KBM-7 (cell line): ENCODE measurements at places on chromosomes 5 and 9.

- peak; percentile 48 for DNase-seq
Observed at GRCh38 chr9:122218071-122218934, 10.5 kb downstream of the LHX6 start.

GRCh38 chr5:35745660-35746059 lies 111.0 kb upstream of the IL7R start:
- DNase-seq = no peak

DNA sequence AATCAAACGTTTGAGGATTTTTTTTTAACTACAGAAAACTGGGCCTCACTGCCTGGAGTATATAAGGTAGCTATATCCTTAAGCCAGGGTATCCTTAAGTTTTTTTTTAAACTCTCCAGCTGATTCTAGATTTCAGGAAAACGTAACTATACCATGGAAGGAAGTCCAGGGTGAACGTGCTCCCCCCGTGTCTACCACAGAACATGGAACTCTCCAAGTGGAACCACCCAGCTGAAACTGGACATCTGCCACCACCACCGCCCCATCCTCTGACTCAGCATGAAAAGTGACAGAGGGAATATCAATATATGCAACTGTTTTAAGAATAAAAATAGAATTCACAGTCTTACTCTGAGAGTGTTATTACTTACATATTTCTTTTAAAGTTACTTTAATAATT lies 61.3 kb downstream of the DROSHA start:
- peak; percentile 20 for DNase-seq

- no peak for DNase-seq
Observed at GRCh38 chr9:21549251-21549765, 67.2 kb upstream of the IFNE start.

GRCh38 chr5:76818844-76819831 lies at the start of gene F2RL1:
F2RL1 (plus strand) TSS chr5:76819030; CDS start chr5:76819183, 153 bp downstream.
- peak; percentile 75 for DNase-seq

DNA sequence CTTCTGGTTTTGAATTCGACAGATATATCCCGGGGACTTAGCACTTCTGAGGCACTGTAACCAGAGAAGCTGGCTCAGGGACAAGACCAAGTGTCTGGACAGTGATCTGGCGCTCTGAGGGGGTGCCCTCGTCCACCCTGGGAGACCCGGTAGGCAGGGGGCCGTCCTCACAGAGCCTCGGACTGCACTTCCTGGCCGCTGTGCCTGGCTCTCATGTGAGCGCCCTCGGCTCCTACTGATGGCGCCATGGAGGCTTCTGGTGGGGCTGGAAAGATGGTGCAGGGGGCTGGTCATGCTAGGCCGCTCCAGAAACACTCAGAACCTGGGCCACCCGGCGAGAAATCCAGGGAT lies 18.8 kb upstream of the SLC6A3 start:
- no peak for DNase-seq

GRCh38 chr9:120870206-120870605 lies 6.8 kb downstream of the PHF19 start:
- DNase-seq = no peak

DNA sequence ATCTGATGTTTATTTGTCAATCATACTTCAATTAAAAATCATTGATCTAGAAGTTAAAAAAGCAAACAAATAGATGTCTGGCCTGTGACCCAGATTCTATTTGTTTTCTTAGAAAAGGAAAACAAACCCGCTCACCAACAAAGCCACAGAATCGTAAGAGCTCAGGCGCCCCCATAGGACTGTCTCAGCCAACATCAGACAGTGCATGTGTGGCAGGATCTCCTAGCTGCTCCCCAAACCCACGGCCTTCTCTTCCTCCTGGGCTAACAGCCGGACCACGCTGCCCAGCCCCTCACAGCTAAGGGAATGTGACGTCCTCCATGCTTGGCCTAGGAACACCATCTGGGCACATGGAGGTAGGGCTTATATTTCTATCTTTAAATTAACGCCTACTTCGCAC lies 19.4 kb downstream of the OR2Y1 start:
- no peak for DNase-seq

DNA sequence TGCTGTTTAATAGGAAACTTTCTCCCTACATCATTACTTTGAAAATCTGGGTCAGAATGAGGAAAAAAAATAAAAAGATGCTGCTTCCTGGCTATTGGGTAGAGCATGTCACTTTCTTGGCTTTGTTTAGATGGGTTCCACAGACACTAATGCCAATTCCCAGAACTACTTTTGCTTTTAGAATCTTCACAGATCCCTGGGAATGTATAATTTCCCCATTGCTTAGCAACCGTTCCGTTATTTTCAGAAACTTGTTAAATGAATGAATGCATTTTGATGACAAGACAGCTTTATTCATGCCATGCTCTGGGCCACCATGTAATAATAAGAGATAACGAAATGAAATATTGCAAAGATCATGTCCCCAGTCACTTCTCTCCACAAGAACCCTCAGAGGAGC lies 126.5 kb upstream of the TRPC7 start:
- no peak for DNase-seq

GRCh38 chr5:79512471-79513307 lies 1.2 kb downstream of the HOMER1 start:
- DNase-seq = peak; percentile 48

DNA sequence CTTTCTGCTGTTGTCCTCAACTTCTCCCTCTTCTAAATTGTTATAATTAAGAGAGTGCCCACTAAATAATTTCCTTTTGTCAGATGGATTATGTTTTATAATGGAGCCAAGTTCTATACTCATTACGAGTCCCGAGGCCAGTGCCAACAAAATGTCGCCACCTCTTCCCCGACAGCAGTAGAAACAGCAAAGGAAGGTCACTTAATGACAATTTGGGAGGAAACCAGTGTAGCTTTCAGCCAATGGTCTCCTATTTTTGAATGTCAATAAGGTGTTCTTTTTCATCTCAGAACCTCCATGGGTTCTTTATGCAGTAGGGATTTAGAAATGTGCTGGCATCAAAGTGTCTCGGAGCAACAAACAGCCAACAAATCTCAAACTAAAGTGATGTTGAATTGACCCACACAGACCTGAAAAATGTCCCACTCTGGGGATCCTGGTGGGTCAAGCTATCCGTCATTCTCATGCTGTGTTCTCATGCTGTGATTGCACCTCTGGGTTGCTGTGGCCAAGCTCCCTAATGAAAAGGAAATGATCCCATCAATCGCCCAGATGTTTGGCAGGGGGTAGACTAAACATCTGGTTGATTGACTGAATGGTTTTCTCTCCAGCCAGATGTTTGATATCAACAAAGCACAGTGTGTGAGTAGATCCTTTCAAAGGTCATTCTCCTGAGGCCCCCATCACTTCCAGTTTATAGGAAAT lies 291.9 kb downstream of the DMAC1 start:
- DNase-seq = no peak

DNA sequence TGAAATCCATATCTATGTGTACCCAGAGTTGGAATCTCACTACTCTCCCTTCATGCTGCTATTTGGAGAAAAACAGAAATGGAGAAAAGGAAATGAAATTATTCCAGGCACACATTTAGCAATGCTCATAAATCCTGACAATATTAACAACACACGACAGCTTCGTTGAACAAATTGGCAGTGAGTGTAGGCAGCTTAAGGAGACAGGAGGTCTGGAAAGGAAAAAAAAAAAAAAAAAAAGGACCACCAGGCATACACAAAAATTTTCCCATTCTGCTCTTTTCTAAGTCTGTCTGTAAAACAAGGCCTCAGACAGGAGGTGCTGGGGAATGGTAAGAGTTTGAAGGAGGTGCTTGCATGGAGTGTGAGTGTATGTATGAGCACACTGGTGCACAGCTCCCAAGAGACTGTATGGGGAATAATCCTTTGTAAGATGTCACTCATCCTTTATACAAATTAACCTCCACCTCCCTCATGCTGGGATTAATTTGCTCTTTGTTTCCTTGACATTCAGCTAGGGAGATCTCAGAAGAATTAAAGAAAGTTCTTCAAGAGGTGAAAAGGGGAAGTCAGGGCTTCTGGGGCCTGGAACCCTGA lies 78.9 kb downstream of the ASTN2 start:
- DNase-seq = no peak

DNA sequence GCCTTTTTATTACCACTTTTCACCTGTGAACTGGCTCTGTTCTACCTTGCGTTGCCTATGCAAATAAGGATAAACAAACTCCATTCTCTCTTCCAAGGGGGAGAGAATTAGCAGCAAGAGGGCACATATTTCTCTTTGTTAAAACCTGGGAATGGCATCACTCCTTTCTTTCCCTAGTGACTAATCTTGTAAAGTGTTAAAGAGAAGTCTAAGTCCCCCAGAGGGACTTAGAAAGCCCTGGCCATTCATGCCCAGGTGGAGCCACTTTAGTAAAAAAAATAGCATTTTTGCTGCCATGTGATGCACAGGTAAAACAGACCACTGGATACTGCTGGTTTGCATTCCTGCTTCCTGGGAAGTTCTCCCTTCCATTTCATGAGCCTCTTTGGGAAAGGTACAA lies 148.4 kb downstream of the MAN2A1 start:
- no peak for DNase-seq

GRCh38 chr5:147963436-147963835 lies 57.1 kb upstream of the C5orf46 start:
- no peak for DNase-seq

GRCh38 chr5:662751-663435 lies 30.3 kb downstream of the TPPP start:
- no peak for DNase-seq

DNA sequence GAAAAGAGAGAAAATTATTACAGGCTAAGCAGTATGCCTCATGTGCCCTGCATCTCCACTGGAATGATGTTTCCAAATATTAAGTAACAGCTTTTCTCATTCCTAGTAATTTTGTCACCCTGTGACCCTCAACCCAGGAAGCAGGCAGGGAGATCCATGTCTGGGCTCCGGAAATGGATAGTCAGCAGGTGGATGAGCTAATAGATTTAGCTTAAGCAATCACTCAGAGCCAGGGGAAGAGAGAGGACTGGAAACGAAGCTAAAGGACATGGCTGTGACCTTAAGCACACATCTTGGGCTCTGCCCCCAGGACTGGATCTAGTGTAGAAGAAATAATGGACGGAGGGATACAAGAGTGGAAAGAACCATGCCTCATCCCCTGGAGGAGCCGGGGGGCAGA lies 89.5 kb downstream of the ARSB start:
- no peak for DNase-seq

DNA sequence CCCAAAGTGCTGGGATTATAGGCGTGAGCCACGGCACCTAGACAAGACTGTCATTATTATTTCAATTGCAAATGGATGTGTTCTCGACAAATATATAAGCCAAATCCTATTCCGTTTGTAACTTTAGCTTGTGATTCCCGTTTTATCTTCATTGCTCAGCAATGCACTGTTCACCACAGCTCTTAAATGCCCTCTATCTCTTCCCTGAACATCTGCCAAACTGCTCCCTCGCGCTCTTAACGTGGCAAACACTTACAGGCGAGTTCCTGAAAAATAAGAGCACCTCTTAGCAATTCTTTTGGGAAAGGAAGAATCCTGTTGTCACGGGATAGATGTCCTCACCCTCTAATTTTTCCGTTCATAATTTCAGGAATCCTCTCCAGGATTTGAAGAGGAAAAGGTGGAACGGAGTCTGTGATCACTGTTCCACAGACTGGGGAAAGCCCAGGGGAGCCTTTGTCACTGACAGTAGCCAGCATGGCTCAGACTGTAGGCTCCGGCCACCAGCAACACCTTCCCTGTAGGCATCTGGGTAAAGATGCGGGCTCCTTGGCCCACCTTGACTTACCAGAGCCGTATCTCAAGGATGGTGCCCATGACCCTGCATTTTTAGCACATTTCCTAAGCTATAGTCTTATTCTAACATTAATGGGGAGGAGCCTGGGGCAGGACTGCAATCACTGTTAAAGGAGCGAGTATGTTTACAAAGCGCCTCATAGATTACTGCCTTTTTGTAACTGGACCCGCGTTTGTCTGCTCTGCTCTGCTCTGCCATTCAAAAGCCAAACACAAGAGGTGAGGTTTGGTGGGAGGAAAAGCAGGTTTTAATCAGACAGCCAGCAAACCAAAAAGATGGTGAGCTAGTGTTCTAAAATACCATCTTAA lies 20.2 kb upstream of the GNPDA1 start:
- no peak for DNase-seq
